ENCODE measurements at places on chromosomes 5 and 9.

DNA sequence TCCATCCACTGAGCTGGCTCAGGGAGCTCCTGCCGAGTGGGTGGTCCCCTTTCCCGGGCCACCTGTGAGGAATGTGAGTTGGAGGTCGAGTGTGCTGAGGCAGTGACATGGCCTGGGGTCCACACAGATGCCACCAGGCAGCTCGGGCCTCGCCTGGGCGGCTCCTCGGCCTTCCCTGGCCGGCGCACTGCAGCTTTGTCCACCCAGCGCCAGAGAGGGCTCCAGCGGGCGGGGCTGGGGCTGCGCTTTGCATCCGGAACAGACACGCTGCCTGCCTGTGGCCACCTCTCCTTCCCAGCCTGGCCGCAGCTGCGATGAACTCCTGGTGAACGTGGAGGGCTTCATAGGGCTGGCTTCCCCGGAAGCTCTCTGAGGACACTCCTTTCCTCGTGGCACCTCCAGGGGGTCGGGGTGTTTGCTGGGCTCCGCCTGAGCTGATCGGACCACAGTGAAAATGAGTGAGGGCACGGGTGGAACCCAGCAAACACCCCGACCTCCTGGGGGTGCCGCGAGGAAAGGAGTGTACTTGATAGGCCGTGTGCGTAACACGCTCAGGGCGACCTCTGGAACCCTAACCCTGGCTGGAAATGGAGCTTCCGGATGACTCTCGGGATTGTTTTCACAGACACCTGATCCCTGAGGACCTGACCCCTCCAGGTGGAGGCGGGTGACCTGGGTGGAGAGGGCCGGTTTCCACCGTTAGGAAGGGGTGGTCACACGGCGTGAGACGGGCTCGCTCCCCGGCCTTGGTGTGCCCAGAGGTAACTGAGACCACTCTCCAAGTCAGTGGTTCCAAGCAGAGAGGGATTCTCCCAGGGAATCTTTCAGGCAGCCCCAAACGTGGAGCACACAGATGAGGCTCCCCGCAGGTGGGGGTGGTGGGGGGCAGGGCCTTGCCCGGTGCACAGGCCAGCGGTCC lies 31.8 kb upstream of the RXRA start:
- no peak for DNase-seq

DNA sequence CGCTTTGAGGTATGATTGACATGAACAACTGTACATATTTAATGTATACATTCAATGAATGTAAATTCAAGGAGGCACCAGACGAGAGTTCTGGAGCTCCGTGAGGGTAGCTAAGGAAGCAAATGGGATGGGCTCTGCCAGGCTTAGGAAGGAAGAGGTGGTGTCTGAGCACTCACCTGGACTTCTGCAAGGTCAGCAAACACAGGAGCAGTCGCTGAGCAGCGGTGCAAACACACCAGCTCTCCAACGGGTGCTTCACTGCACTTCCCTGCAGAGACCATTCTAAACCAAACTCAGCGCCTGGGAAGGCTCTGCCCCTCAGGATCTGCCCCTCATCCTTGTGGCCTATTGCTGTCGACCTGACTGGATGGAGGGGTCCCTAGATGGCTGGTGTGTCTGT lies 101.5 kb downstream of the COL23A1 start:
- no peak for DNase-seq

GRCh38 chr9:132169672-132170392 lies 8.0 kb downstream of the NTNG2 start:
- peak; percentile 29 for DNase-seq

GRCh38 chr5:160449458-160449857 lies 27.8 kb downstream of the PTTG1 start:
- no peak for DNase-seq

DNA sequence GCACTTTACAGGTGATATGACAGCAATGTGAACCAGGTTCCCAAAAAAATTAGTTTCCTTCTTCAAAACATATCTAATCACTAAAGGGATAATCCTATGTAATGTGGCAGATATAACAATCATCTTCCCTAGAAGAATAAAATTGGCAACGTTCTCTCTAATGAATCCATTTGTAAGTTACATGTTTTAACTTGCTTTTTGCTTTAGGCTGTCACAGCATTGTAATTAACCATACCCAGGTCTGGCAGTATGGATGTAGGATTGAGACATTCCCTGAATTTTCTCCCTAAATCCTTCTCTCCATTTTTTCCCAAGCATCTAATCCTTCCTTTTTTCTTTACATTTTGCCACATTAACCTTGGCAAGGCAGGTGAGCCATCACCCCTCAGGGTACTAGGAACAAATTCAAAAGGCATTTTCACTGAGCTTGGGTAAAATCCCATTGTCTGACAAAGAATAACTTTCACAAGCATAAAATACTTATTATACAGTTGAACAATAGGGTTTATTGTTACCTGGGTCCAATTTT lies 548.3 kb downstream of the SEMA5A start:
- DNase-seq, result no peak

DNA sequence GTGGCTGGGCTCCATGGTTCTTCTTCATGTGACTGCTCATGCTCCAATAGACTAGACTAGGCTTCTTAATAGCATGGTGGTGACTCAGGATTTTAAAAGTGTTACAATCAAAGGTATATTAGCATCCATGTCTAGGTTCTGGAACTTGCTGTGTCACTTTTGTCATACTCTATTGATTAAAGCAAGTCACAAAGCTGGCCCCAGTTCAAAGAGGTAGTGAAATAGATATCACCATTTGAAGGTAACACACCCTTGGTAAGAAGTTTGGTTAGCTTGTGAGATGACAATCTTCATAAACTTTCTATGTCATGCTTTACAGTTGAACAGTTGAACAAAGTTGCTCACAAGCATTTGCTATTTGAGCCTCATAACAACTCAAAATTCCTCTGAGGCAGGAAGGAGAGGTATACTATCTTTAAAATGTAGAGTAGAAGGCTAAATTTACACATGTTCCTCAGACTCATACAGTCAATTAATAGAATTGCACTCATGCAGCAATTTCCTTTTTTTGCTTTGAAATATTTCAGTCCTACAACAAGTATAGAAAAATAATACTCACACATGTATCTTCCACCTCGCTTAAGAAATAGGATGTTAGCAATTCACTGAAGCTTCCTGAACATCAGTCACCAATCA lies 56.8 kb upstream of the TMEM252 start:
- no peak for DNase-seq

DNA sequence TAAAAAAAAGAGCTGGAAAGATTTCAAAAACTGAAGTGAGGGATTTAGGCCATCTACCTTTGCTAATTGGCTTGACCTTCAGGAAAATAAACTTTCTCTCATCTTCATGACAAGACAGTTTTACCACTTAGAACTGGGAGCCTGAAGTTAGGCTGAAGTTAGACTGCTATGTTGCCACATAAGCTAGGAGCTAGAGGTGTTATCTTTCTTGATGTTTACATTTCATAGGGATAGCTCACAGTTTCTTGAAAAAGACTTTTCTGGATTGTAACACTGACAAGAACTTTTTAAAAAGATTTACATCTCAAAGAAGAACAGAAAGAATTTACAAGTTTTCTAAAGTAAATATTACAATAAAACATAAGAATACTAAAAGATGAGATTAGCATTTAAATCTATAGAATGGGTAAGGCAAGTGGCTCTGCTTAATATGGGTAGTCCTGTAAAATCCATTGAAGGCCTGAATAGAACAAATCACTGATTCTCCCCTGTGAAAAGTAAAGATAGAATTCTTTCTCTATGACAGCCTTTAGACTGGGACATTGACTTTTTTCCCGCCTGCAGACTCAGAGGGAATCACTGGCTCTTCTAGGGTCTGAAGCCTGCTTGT lies 1665.4 kb upstream of the CDH9 start:
- DNase-seq, result no peak

GRCh38 chr9:137302449-137303150 lies 529 bp upstream of the NRARP start:
- DNase-seq, result no peak

- no peak for DNase-seq
Measured at GRCh38 chr9:13163287-13163686, 116.2 kb downstream of the MPDZ start.

GRCh38 chr5:126516133-126516532 lies 78.9 kb downstream of the ALDH7A1 start:
- DNase-seq, result no peak

DNA sequence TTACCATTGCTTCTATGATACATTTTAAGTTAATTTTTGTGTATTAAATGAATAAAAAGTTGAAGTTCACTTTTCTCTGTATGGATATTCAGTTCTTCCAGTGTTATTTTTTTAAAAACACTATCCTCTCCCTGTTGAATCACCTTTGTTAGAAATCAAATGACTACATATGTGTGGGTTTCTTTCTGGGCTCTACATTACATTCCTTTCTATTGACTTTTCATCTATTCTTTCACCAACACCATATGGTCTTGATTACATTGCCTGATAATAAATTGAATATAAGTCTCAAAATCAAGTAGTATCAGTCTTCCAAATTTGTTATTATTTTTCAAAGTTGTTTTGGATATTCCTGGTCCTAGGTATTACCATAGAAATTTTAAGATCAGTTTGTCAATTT lies 7.3 kb upstream of the RASEF start:
- DNase-seq, result no peak

- no peak for DNase-seq
Measured at GRCh38 chr9:7180247-7180646, 422.5 kb downstream of the KDM4C start.
